ENCODE measurements at places on chromosomes 5 and 9. TPM values are rescaled to one million over a fixed set of nuclear protein-coding genes. Genes with fewer than 3 reads are reported as not detected.

DNA sequence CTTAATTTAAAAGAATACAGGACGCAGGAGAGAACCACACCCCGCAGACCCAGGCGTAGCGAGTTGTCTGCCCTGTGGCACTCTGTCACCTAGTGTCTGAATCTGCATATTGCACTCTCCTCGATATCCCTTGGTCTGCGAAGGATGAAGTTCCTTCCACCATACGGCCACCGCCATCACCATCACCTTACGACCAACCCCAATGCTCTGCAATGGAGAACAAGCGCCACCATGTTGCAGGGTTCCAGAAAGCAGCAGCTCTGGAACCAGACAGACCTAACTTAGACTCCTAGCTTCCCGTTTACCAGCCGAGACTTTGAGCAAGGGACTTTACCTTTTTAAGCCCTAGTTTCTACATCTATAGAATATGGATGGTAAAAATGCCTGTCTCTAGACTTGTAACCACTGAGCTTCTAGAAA, 77.4 kb upstream of the DMRT1 start:
- no peak for DNase-seq

DNA sequence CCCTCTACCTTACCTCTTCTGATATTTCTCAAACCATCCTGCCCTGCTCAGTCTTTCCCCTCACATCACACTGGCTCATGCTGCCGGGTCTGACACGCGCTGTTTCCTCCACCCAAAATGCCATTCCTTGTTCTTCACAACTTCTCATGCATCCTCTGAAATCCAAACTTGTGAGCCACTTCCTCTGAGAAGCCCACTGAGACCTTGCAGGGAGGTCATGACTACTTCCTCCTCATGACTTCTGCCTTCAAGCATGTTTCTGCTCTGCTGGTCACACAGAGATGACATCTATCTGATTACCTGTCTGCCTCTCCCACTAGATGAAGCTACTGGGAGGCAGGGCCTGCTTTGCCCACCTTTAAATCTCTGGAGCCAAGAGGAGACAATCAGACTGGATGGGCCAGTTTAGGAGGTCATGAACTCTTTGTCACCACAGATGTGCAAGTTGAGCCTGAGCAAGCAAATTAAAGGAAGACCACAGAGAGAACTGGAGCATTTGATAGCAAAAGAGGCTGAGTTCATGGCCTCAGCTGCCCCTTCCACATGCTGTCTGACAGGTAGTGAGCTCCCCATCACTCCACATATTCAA, 119.8 kb upstream of the TBC1D2 start:
- no peak for DNase-seq

GRCh38 chr5:16774806-16775205, 158.0 kb upstream of the RETREG1 start:
- no peak for DNase-seq

GRCh38 chr5:118963169-118963568, 25.2 kb downstream of the DTWD2 start:
- no peak for DNase-seq

DNA sequence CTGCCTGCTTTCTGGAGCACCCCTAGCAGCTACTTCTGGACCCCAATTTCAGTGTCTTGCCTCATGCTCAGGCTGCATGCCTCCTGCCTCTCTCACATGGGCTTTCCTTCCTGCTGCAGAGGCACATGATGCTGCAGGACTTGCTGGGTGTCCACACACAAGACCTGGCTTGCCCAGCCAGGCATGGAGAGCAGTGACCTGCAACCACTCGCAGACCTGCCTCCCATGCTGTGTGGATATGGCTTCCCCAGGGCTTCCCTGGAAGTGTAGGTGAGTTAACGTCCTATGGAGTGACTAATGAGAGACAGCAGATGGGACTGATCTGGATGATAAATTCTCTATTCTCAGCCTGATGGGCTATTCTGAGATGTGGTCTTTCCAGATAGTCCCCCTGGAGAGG, 53.2 kb upstream of the SMIM32 start:
- no peak for DNase-seq

The FGF10 gene
- total RNA-seq: 2.7 TPM

The GMCL2 gene
- not detected for total RNA-seq

GRCh38 chr9:28050941-28051340, 477.7 kb upstream of the C9orf72 start:
- no peak for DNase-seq

The TMC1 gene
- total RNA-seq: not detected

GRCh38 chr9:6545017-6545691, 100.4 kb downstream of the GLDC start:
- no peak for DNase-seq

The INSL6 gene
- not detected for total RNA-seq

The GAPT gene
- 5.2 TPM for total RNA-seq

DNA sequence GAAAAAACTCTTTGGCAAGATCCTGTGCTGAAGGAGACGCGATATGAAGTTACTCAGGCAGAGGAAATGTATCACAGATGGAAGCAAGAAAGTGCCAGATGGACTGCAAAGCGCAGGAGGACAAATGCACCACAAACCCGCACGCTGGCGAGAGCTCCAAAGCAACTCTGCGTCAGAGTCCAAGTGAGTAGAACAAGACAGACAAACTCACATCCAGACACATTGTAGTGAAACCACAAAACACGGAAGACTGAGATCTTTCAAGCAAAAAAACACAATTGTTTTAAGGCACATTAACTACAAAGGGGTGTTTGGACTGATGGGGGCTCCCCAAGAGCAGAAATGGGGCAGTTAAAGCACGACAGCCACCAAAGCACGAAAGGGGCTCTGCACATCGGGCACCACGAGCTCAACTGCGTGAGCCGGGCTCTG, 39.2 kb upstream of the NKD2 start:
- DNase-seq: peak; percentile 49

DNA sequence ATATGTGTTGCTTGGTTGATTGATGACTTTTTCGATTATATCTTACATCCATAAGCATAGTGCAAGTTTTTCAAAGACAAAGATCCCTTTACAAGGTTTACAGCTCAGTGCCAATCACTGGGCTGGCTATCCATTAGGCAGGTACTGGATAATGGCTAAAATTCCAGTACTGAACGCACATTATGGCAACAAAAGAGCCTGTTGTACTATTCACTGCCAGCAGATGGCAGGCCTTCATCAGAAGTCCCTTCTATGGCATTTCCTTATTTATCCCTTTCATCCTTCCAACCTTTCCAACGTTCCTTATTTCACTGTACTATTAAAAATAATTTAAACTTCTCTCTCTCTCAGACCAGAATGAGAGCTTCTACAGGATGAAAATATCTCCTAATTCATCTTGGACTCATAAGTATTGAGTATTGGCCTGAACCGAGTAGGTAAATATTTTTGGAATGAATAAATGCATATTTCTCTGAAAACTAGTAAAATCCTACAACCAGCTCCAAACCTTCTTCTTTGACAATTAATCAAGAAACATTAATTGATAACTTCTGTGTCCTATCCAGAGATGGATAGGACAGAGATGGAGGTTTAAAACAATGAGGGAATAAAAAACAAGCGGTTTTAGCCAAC, 6.7 kb upstream of the WNT8A start:
- DNase-seq: no peak

- no peak for DNase-seq
Measured at GRCh38 chr9:121434969-121435368, 64.7 kb downstream of the GGTA1 start.

- DNase-seq: no peak
Measured at GRCh38 chr9:86406366-86406765, 52.2 kb upstream of the TUT7 start.

The TIGD6 gene
- total RNA-seq: 4.0 TPM

DNA sequence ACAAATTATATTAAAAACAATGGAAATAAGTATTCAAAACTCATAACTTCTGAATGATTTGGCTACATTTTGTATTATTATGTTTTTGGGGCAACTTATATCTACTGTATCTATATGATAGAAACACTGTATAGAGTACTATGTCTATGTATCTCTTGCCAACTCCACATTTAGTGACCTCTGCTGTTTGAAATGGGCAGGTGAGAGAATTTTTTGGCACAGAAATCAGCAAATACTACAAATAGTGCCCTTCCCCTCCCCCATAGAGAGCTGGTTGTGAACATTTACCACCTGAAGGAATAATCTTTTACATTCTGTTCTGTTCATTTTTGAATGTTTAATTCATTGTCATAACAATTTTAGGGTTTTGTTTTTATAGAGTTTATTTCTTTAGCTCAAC, 545.3 kb downstream of the PDE4D start:
- DNase-seq: no peak

GRCh38 chr5:112709416-112709815, 28.3 kb upstream of the APC start:
- DNase-seq: no peak

DNA sequence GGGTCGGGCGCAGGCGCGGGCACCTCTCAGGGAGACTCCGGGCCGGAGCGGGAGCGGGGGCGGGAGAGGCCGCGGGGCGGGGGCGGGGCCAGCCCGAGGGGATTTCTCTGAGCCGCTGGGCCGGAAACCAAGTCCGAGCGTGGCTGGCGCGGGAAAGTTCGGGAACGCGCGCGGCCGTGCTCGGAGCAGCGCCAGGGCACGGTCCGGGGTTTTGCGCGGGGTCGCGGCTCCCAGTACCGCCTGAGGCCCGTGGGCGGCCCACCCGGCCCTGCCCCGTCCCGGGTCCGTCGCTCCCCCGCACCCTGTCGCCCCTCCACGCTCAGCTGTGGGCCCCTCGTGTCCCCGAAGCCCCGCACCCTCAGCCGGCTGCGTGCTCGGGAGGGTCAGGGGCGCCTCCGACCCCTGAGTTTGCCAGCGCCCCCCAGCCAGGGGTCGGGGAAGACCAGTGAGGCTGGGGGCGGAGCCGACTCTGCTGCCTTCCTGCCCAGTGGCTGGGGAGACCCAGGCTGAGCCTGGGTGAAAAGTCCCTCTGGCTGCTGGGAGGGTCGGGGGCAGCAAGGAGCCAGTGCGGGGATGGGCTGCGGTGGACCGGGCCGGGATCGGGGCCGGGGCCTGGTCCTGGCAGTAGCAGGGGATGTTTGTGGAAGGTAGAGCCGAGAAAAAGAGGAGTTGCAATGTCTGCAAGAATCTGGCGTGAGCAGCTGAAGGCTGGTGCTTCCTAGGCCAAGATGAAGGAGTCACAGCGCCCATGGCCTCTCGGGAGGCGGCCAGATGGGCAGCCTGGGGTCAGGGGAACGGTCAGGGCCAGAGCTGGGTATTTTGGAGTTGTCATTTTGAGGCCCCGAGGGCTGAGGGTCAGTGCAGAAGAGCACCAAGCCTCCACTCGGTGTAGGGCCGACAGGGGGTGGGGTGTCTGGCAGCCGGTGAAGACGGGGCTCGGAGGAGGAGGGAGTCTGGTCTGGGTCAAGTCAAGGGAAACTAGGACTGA, 588 bp downstream of the TRAF2 start:
- peak; percentile 71 for DNase-seq

DNA sequence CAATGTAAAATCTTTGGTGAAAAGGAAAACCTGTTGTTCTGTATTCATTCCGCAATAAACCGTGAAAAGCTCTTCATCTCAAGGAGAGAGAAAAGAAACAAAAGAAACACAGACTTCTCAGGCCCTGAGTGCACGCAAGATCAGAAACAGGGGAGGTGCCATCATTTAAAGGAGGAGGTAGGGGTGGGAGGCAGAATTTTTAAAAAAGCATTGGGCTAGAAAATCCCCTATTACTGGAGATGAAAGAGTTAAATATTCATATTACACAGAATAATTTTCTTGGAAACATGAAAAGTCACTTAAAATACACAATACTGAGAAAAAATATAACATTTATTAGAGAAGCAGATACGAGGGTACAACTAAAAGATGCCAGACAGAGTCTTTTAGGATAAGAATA, 56.3 kb downstream of the USP20 start:
- no peak for DNase-seq

The SPEF2 gene
- total RNA-seq: 9.9 TPM

- DNase-seq: peak; percentile 33
Measured at GRCh38 chr9:129273136-129273895, 95.3 kb upstream of the IER5L start.

- no peak for DNase-seq
Measured at GRCh38 chr5:127665641-127666040, 16.8 kb downstream of the CTXN3 start.

The FNBP1 gene
- 50.0 TPM for total RNA-seq

The HRCT1 gene
- 10.8 TPM for total RNA-seq

Measured in upper lobe of right lung (tissue), 1 donor.